ENCODE measurements at places on chromosomes 7 and 10. TPM values are rescaled to one million over a fixed set of nuclear protein-coding genes. Genes with fewer than 3 reads are reported as not detected.

The TDRD1 gene
- total RNA-seq, result 1.9 TPM

The INSIG1 gene
- total RNA-seq, result 88.8 TPM

The VAX1 gene
- total RNA-seq, result not detected

The HERPUD2 gene
- 21.3 TPM for total RNA-seq

The KCNH2 gene
- under 0.01 TPM for total RNA-seq

The RTKN2 gene
- total RNA-seq, result 2.9 TPM

The NANOS1 gene
- 1.2 TPM for total RNA-seq

The ZNF248 gene
- 6.7 TPM for total RNA-seq

The PON1 gene
- total RNA-seq, result not detected

The ABCB1 gene
- 3.9 TPM for total RNA-seq

The ODAD2 gene
- 0.40 TPM for total RNA-seq

The TET1 gene
- total RNA-seq, result 3.4 TPM

The PDE6C gene
- total RNA-seq, result not detected

The CYP2E1 gene
- total RNA-seq, result 0.40 TPM

The ZNF22 gene
- 8.7 TPM for total RNA-seq

The C7orf33 gene
- not detected for total RNA-seq

All from aortic smooth muscle cell (primary cell).